HS-27A (cell line): ENCODE measurements at places on chromosomes 16 and 17.
A peak's percentile ranks its signal among the peaks of the same experiment; 100 is the strongest.

DNA sequence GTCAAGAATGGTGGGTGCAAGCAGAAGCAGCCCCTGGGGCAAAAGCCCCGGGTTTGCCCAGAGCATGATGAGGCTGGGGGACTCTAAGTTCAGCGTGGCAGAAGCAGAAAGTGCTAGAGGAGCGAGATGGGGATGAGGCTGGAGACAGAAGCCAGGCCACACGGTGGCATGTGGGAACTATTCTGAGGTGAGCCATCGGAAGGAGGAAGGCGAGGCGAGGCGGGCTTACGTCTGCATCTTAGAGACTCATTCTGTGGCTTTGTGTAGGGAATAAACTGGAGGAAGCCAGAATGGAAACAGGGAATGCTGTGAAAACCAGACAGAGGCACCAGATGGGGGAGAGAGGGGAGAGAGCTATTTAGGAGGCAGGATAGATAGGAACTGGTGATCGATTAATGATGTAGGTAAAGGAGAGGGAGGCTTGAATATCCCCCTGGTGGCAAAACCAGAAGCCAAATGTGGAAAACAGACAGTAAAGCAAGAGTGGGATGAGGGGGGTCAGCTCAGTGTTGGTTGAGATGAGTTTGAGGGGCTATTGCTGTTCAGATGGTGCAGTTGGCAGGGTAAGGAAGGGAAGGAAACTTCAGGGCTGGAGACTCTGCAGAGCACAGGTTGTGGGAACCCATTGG is 3.1 kb upstream of the TNFSF13 start:
- no peak for DNase-seq

GRCh38 chr16:72469932-72470331 is 298.0 kb upstream of the PMFBP1 start:
- DNase-seq = no peak

GRCh38 chr16:16905850-16906249 is 526.9 kb downstream of the NPIPA7 start:
- no peak for DNase-seq

DNA sequence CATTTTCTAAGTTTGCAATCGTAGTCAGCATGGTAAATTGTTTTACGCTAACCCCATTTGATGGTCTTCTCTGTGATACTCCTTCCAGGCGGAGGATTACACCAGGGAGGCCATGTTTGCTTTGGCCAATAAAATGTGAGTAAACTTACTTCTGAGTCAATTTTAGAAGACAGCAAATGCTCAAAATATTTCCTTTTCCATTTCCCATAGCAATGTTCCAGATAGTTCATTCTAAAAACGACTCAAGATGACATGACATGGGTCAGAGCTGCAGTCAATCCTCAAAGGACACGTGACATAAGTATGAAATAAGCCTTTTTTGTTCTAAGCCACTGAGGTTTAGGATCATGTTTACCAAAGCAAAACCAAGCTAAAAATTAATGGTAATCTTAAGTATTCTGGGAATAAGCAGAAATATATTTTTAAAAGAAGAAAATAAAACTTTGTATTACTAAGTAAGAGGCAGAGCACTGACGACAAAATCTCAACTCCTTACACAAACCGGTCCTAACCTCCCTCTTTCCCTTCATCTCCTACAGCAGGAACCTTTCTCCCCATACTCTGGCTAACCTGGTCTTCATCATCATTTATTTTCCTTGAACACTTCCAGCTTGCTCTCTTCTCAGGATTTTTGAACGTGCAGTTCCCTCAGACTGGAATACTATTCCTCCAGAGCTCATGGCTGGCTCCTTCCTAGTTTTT is 266.2 kb downstream of the CEP112 start:
- DNase-seq = no peak

DNA sequence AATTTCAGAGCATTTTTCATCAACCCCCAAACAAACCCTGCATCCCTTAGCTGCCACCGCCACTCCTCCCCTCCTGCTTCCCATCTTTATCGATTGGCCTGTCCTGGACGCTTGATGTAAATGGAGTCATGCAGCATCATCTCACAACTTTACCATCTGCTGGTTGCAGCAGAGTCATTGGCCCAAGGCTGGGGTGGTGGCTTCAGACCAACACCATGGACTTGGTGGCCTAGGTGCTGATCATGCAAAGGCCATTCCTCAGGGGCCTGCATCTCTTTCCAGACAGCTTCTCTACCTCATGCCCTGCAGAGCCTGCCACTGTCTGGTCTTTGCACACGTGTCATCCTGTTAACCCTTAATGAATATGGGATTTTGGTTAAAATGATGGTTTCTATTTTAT is 73.4 kb downstream of the MPRIP start:
- no peak for DNase-seq

GRCh38 chr17:42608305-42609181 is 631 bp downstream of the RETREG3 start:
- no peak for DNase-seq

DNA sequence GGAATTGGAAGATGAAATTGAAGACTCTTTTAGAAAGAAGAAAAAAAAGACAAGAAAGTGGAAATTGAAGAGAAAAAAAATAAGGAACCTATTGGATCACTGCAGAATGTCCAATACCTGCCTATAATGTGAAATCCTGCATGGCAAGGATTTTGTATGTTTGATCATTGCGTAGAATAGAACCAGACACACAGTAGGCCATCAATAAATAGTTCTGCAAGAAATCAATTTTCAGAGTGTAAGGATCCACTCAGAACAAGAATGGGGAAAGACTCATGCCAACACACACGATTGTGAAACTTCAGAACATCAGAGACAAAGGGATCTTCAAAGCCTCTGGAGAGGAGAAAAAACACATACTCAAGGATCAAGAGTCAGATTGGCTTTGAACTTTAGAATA is 39.7 kb upstream of the DHX40 start:
- DNase-seq = no peak

GRCh38 chr17:9568004-9568403 is 7.6 kb downstream of the STX8 start:
- DNase-seq = no peak

DNA sequence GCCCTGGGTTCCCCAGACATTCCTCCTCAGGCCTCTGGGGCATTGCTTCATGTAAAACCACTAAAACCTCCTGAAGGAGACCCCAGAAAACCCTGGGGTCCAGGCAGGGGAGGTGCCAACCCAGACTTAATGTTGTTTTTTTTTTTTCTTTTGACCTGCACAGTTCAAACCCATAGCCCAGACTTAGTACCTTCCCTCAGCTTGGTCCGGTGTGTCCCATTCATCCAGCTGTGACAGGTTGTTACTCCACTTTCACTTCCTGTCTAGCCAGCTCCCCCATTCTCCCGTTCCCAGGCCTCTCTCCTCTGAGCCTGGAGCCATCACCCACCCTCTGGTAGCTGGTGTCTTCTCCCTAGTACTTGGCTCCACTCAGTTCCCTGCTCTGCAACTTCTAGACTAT is 4.8 kb downstream of the CDR2L start:
- DNase-seq = no peak

GRCh38 chr16:8583732-8584131 is 6.6 kb downstream of the TMEM114 start:
- DNase-seq = no peak

GRCh38 chr17:78840780-78841611 is at the start of gene USP36:
Gene USP36 (minus strand): TSS chr17:78840814. CDS start chr17:78836363, 4,451 bp downstream.
- peak; percentile 83 for DNase-seq

DNA sequence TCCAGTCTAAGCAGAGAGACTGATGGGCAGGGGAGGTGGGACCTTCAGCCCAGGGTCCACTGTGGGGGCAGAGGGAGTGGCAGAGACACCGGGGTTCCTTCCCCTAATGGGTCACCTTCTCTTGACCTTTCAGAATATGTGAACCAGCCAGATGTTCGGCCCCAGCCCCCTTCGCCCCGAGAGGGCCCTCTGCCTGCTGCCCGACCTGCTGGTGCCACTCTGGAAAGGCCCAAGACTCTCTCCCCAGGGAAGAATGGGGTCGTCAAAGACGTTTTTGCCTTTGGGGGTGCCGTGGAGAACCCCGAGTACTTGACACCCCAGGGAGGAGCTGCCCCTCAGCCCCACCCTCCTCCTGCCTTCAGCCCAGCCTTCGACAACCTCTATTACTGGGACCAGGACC is 2.8 kb downstream of the MIEN1 start:
- DNase-seq = no peak

DNA sequence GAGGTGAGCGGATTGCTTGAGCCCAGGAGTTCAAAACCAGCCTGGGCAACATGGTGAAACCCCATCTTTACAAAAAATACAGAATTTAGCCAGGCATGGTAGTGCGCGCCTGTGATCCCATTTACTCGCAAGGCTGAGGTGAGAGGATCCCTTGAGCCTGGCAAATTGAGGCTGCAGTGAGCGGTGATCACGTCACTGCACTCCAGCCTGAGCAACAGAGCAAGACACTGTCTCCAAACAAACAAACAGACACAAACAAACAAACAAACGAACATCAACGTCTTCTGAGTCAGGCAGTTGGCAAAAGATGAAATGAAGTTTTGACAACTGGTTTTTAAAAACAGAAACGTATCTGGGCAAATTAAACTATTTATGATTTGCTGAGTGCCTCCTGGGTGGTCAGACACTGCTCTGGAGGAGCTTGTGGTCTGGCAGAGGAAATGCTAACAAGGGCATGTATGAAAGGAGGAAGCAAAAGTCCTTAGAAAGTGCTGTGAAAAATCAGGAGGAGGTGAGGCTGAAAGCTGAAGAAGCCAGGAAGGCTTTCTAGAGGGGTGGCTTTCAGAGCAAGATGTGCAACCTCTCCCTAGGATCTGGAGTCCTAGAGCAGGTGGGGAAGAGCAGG is 10.2 kb upstream of the KRT20 start:
- DNase-seq = no peak

DNA sequence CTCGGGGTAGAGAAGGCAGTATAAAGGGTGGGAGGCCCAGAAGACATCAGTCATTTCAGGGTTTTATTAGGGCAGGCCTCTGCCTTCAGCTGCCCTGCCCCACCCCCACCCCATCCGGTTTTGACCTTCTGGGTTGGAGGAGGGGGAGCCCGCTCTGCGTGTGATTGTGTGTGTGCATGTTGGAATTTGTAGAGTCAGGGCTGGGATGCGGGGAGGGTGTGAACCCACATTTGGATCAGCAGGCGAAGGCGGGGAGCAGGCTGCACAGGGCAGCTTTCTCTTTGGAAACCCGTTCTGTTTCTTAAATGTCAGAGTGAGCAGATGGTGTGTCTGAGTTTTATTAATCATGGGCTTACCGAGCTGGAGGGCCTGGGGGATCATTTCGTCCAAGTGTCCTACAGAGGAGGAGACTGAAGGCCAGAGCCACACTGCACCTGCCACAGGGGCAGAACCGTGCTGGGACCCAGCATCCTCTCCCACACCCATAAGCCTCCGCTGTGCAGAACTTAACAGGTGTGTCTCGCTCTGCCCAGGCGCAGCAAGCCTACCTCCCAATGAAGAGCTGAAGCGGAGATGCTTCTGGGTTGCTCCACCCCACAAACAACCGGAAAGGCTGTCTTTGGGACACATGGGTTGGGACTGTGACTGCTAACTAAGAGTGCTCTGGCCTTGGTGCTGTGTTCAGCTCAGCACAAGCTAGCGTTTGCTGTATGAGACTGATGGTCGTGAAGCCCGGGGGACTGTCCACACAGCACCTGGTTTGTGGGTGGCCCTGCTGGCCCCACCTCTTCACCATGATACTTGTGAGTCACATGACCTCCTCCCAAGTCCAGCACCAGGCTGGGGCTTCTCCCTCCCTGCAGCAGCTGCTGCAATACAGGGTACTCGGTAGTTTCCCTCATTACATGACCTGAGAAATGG is 70.9 kb upstream of the GSE1 start:
- DNase-seq = no peak

DNA sequence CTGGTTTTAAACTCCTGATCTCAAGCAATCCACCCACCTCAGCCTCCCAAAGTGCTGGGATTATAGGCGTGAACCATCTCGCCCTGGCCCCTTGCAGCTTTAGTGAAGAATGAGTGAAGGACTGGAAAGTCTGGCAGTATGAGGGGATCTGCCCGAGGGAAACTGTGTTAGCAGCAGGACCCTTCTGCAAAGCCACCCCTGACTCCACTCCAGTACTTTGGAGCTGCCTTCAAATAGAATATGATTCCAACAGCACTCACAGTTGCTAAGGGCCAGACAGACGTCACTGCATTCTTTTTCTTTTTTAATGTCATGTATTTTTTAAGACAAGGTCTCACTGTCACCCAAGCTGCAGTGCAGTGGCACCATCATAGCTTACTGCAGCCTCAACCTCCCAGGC is 52.3 kb downstream of the KPNA2 start:
- DNase-seq = no peak

DNA sequence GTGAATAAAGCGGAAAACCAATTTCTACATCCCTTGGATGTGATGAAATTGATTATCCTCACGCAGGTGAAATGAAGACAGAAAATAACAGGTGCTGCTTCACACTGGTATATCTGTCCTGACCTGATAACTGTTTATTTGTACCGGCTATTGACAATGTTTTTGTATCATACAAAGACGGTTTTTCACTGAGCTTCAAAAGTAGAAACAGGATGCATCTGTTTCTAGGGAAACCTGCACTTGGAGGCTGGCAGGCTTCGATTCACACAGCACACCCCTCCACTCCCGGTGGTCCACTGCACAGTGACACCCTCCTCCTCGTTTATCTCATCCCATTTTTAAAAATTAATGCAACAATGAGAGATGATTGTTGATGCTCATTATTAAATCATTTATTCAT is 104.5 kb downstream of the CPPED1 start:
- no peak for DNase-seq

- no peak for DNase-seq
These were observed 40.4 kb downstream of the ZNF778 start for GRCh38 chr16:89257757-89258465.

- DNase-seq = no peak
These were observed 27.6 kb downstream of the NXPH3 start for GRCh38 chr17:49603238-49603637.

DNA sequence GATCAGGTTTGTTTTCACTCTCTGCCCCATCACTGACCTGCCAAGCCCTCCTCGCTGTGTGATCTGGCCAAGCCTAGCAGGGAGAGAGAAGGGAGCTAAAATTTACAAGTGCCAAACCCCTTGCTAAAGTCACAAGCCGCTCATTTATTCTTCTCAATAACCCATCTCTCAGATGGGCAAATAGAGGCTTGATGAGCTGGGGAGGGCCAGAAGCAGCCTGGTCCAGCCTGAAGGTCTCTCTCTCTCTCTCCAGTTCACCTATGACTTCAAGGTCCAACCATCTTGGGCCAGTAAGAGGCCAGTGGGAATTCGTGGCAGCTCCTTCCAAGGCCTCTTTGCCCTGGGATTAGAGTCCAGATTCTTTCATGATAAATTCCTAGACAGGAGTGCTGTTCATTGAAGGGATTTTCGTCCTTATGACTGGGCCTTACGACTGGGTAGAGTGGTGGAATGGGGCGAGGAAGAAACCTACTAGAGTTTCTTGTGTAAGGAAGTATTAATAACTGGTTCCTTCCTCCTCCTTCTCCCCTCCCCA is 3.4 kb downstream of the CA7 start:
- DNase-seq = no peak

DNA sequence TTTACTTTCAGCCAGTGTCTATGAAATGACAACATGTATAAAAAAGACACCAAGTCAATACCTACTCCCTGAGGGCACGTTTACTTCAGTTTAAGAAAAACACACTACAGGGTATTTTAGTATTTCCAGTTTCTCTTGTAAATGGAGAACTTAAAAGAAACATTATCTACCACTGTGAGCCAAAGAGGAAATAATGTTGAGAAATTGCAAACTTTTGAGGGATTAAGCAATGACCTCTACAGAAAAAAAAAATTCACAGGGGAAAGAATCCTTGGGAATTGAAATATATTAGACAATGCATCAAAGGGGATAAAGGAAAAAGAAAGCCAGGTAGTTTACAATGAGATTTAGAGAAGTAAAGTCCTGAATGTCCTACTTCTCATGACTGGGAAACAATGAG is 126.0 kb downstream of the KCNJ2 start:
- DNase-seq = no peak
